ENCODE measurements at places on chromosomes 1 and 21. TPM values are rescaled to one million over a fixed set of nuclear protein-coding genes. Genes with fewer than 3 reads are reported as not detected.

The ANKRD13C gene
- 18.0 TPM for total RNA-seq

The CCDC27 gene
- total RNA-seq = not detected

The KRTAP12-2 gene
- total RNA-seq = not detected

DNA sequence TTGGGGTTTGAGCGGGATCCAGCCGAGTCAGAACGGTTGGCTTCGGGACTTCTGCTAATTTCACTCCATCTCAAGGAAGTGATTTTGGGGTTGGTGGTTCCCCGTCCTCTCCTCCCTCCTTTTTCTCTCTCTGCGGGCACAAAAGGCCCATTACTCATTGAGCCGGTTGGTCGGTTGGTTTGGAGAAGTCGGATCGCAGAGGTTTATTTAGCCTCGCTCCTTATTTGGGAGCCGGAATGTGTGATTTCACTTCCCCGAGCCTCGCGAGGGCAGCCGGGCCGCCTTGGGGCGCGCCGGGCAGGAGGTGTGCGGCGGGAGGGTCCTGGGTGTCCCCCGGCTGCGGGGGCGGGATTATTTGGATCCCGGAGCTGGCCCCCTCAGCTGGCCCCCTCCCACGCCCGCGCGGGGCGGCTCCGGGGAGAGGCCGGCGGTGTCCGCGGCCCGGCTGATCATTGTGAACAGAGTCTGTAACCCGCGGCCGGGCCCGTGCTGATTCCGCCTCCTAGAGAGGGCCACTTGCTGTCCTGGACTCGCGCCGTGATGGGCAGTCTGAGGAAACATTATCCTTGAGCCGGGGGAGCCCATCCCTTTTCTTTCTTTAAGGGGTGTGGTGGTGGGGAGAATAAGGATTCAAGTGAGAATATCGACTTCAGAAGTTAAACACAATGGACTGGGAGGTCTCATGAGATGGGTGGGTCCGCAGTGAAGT lies 1.2 kb downstream of the MAPKAPK2 start:
- peak; percentile 78 for DNase-seq
- H3K27ac ChIP-seq = peak overlapping the region; percentile 99
- peaks cover 27% of the 10 kb centered on the region for H3K4me1 ChIP-seq
- no peaks in the 10 kb centered on the region for H3K27me3 ChIP-seq
- H3K36me3 ChIP-seq = no peaks in the 10 kb centered on the region
- H3K4me3 ChIP-seq = peak overlapping the region; percentile 57

DNA sequence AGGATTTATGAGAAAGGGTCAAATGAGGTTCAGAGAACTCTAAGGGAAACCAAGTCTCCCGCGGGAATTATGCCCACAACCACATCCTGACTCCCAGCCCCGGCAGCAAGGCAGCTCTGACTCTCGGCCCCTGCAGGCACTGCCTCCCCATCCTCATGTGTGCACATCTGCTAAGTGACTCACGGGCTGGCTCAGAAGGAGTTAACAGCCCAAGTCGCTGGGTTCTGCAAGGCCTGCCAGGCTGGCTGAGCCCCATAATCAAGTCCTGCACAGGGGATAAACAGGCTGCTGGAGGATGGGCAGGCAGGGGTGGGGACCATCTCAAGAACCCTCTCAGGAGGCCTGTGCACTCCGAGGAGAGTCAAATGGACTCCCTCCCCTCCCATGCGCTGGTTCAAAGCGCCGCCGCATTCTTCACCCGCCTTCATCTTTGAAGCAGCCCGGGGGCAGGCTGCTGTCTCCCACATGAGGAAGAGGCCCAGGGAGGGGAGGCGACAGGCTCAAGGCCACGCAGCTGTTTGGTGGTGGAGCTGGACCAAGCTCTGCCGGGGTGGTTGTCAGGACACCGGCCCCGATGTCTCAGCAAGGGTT lies 344.3 kb downstream of the MATN1 start:
- H3K27ac ChIP-seq = no peak overlapping the region
- DNase-seq = peak; percentile 75
- peaks cover 3% of the 10 kb centered on the region for H3K4me1 ChIP-seq
- no peaks in the 10 kb centered on the region for H3K36me3 ChIP-seq
- no peak overlapping the region for H3K4me3 ChIP-seq
- H3K27me3 ChIP-seq = no peaks in the 10 kb centered on the region

DNA sequence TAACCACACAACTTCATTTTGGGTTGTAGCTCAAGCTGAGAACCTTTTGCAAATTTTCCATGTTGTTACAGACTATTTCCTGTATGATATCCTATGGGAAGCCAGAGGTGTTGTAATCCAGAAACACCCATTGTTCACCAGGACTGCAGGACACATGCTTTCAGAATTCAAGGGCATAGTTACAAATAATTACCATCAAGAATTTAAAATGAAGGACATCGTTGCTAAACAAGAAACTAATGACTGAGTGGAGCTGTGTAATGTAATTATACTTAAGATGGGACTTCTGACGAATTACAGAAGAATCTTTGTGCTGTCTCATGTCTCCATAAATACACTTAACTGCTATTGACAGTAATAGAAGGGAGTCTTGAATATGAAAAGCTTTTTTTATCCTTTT lies 47.6 kb upstream of the HOOK1 start:
- H3K27ac ChIP-seq = no peak overlapping the region
- no peaks in the 10 kb centered on the region for H3K36me3 ChIP-seq
- H3K4me1 ChIP-seq = no peaks in the 10 kb centered on the region
- no peak for DNase-seq
- H3K27me3 ChIP-seq = no peaks in the 10 kb centered on the region
- no peak overlapping the region for H3K4me3 ChIP-seq

GRCh38 chr1:81912383-81912782 lies 111.6 kb downstream of the ADGRL2 start:
- peaks cover 9% of the 10 kb centered on the region for H3K36me3 ChIP-seq
- no peak overlapping the region for H3K27ac ChIP-seq
- H3K4me3 ChIP-seq = no peak overlapping the region

DNA sequence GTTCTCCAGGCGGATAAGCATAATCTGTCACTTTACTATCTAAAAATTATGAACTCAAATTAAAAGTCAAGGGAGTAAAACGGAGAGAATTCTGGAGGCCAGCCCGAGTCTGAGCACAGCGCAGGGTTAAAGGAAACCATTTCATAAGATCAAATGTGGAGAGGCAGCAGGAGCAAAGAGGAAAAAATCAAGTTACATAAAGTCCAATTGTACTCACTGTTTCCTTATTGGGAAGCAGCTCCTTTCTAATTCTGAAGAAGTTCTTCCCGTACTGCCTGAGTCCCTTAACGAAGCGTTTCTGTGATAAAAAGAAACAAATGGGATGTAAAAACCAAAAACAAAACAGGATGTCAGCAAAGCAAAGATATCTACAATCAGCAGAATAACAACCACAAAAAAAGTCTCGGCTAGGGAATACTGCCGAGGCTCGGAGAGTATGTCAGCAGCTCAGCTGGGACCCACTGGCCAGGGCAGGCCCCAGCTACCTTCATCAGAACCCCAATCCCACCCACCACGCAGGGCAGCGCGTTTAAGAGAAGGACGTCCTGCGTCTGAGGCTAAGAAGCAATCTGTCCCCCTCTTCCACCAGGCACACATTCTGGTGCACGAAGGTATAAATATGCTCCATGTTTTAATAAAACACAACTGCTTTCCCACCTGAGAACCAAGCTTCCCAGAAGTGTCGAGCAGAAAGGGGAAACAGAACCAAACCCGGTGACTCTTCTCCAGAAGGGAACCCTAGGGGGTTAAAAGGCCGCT lies 104.8 kb downstream of the SLC45A1 start:
- H3K4me3 ChIP-seq = peak overlapping the region; percentile 87
- peak; percentile 49 for DNase-seq
- H3K27me3 ChIP-seq = no peaks in the 10 kb centered on the region
- peaks cover 23% of the 10 kb centered on the region for H3K36me3 ChIP-seq

- no peak overlapping the region for H3K27ac ChIP-seq
- no peaks in the 10 kb centered on the region for H3K36me3 ChIP-seq
- no peaks in the 10 kb centered on the region for H3K27me3 ChIP-seq
Observed at GRCh38 chr21:42258885-42259407, 40.0 kb downstream of the ABCG1 start.

GRCh38 chr1:9901148-9902059 lies 8.7 kb downstream of the CTNNBIP1 start:
- no peaks in the 10 kb centered on the region for H3K36me3 ChIP-seq
- H3K27me3 ChIP-seq = no peaks in the 10 kb centered on the region
- peaks cover 23% of the 10 kb centered on the region for H3K4me1 ChIP-seq
- H3K4me3 ChIP-seq = no peak overlapping the region

GRCh38 chr1:90911353-90911752 lies 110.5 kb downstream of the ZNF644 start:
- no peak overlapping the region for H3K4me3 ChIP-seq
- no peaks in the 10 kb centered on the region for H3K27me3 ChIP-seq
- no peaks in the 10 kb centered on the region for H3K4me1 ChIP-seq
- DNase-seq = no peak
- H3K36me3 ChIP-seq = no peaks in the 10 kb centered on the region

- peaks cover 26% of the 10 kb centered on the region for H3K36me3 ChIP-seq
- H3K27ac ChIP-seq = no peak overlapping the region
- H3K27me3 ChIP-seq = no peaks in the 10 kb centered on the region
- no peaks in the 10 kb centered on the region for H3K4me1 ChIP-seq
Observed at GRCh38 chr1:28195780-28196179, 19.3 kb upstream of the PTAFR start.

- no peak overlapping the region for H3K4me3 ChIP-seq
- H3K36me3 ChIP-seq = no peaks in the 10 kb centered on the region
- no peak overlapping the region for H3K27ac ChIP-seq
- DNase-seq = peak; percentile 57
Observed at GRCh38 chr1:177571485-177572076, 398.3 kb downstream of the SEC16B start.

DNA sequence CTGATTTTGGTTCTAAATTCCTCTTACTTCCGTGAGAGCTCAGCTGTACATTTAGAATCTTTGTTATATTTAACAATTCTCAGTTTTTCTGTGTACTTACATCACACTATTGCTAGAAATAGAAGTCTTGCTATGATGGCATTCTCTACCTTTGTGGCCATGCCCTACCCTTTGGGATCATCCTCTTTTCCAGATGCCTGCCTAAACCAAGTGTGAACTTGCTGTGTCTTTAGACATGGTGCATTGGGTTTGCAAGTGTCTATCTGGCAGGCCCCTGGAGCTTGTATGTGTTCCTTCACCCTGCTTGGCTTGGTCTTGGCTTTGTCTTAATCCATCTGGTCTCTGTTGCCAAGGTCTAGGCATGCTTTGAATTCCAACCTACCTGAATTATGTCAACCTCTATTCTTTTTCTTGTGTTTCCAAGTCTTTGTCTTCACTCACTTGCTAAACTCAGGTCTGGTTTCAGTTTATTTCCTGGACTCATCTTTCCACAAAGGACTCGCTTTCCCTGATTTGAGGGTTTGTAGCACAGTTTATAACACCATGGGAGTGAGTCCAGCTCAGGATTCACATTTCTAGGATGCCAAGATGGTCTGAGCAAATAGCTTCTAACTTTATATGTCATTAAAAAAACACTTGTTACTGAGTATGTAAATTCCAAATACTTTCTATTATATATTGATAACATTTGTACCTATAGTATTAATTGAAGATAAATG lies 20.6 kb upstream of the APOBEC4 start:
- H3K4me3 ChIP-seq = no peak overlapping the region
- H3K4me1 ChIP-seq = peaks cover 17% of the 10 kb centered on the region
- no peaks in the 10 kb centered on the region for H3K27me3 ChIP-seq
- DNase-seq = no peak
- H3K27ac ChIP-seq = no peak overlapping the region

GRCh38 chr1:63214553-63214952 lies 107.8 kb upstream of the FOXD3 start:
- peaks cover 9% of the 10 kb centered on the region for H3K27me3 ChIP-seq
- H3K27ac ChIP-seq = no peak overlapping the region
- no peaks in the 10 kb centered on the region for H3K36me3 ChIP-seq
- H3K4me1 ChIP-seq = no peaks in the 10 kb centered on the region
- no peak overlapping the region for H3K4me3 ChIP-seq
- DNase-seq = no peak

- no peaks in the 10 kb centered on the region for H3K36me3 ChIP-seq
- no peak overlapping the region for H3K4me3 ChIP-seq
Observed at GRCh38 chr1:212247179-212247721, 38.0 kb upstream of the PPP2R5A start.

Measured in lung (tissue), 17 donors.